Sigmoid colon (tissue), 7 donors: ENCODE measurements at places on chromosomes 2 and 18.

- DNase-seq = no peak
Observed at GRCh38 chr2:234218266-234219045, 168.0 kb downstream of the SPP2 start.

- DNase-seq = no peak
Observed at GRCh38 chr2:196399096-196399495, 227.7 kb upstream of the STK17B start.

DNA sequence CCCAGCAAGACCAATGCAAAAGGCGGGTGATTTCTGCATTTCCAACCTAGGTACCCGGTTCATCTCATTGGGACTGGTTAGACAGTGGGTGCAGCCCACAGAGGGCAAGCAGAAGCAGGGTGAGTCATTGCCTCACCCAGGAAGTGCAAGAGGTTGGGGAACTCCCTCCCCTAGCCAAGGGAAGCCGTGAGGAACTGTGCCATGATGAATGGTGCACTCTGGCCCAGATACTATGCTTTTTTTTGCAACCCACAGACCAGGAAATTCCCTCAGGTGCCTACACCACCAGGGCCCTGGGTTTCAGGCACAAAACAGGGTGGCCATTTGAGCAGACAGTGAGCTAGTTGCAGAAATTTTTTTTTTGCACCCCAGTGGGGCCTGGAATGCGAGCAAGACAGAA is 662.6 kb upstream of the ACVR2A start:
- DNase-seq = no peak

DNA sequence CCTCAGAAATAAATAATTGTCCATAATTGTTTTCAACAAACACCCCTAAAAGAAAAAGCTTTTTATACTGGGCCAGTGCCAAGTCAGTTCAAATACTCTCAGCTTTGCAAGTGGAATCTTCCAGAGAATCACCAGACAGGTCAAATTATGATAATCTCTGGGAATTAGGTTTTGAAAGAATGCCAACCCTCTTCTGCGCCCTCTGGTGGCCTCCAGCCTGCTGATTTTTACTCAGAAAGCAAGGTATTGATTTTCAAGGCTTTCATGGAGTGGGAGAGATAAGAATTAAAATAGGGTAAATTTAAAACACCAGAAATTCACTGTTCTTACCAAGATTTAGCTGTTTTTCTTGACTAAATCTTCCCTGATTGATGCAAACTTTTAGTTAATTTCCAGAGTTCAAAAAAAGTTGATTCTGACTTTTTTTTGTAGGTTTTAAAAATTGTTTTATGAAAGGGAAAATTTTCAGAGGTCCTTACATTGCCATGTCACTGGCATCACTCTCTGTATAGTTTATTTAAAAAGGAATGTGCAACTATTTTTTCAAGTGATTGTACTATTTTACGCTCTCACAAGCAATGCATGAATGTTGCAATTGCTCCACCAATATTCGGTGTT is 282.9 kb upstream of the TNP1 start:
- no peak for DNase-seq

GRCh38 chr2:84958135-84959059 is 12.6 kb upstream of the KCMF1 start:
- peak; percentile 62 for DNase-seq
